Naive B cell (primary cell): ENCODE measurements at places on chromosomes 16 and 17.
A peak's percentile ranks its signal among the peaks of the same experiment; 100 is the strongest.

GRCh38 chr17:61251939-61252865 is 147.4 kb upstream of the TBX2 start:
- H3K27ac ChIP-seq, result no peak overlapping the region
- peak; percentile 43 for DNase-seq
- no peaks in the 10 kb centered on the region for H3K27me3 ChIP-seq
- H3K36me3 ChIP-seq, result no peaks in the 10 kb centered on the region
- H3K4me3 ChIP-seq, result no peak overlapping the region

DNA sequence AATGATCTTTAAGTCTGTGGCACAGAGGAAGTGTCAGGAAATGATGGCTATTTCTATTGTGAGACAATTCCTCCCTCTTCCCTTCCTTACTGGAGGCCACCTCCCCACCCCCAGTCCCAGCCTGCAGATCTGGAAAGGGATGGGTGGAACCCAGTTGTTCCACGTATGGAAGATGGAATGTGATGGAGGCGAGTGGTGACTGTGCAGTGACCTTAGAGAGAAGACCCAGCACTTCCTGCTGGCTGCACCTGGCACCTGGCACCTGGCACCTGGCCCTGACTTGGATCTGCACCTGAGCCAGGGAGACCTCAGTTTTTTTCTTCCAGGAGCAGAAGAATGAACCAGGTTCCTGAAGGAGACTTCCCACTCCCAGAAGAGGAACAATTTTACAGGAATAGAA is 33.0 kb upstream of the TMC5 start:
- H3K36me3 ChIP-seq, result no peaks in the 10 kb centered on the region
- H3K4me1 ChIP-seq, result no peaks in the 10 kb centered on the region
- H3K27me3 ChIP-seq, result peaks cover 29% of the 10 kb centered on the region
- H3K27ac ChIP-seq, result no peak overlapping the region
- no peak for DNase-seq

DNA sequence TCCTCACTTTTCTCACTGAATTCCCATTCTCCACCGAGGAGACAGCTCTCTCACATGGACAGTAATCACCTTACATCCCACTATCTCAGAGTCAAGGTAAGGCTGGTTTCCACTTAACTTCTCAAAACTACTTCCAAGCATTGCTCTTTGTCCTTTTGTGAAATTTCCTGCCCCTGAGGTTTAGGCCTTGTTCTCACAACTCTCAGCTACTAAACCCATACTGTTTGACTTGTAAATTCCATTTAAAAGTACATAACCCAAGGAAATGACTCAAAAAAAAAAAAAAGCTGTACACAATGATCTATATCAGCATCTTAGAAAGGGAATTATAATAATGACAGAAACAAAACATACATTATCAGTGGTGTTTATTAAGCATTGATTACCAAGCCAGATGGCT is 8.8 kb downstream of the CDC27 start:
- no peak overlapping the region for H3K27ac ChIP-seq
- peaks cover 41% of the 10 kb centered on the region for H3K4me1 ChIP-seq
- peaks cover 17% of the 10 kb centered on the region for H3K36me3 ChIP-seq
- no peaks in the 10 kb centered on the region for H3K27me3 ChIP-seq
- no peak overlapping the region for H3K4me3 ChIP-seq
- DNase-seq, result no peak

- no peaks in the 10 kb centered on the region for H3K4me1 ChIP-seq
- H3K36me3 ChIP-seq, result peaks cover 17% of the 10 kb centered on the region
- DNase-seq, result no peak
- no peak overlapping the region for H3K27ac ChIP-seq
- no peak overlapping the region for H3K4me3 ChIP-seq
Measured at GRCh38 chr16:56817938-56818337, 47.1 kb upstream of the SLC12A3 start.

DNA sequence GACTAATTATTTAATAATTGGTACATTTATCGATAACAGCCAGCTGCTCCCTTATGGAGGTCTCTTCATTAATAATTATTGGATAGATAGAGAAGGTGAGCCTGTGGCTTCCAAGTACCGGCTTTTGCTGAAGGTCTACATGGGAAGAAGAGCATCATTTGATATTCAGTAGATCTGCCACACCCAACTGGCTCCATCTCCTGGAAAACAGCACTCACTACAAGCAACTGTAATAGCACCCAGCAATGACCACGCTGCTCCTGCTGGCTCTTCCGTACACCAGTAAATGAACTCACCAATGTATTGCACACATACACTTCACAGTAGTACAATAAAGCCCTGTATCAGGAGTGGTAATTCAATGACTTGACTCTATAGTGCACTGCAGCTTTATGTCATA is 19.5 kb downstream of the MARVELD3 start:
- H3K36me3 ChIP-seq, result peaks cover 12% of the 10 kb centered on the region
- DNase-seq, result no peak
- H3K4me1 ChIP-seq, result no peaks in the 10 kb centered on the region
- no peak overlapping the region for H3K4me3 ChIP-seq
- no peaks in the 10 kb centered on the region for H3K27me3 ChIP-seq

- H3K27me3 ChIP-seq, result no peaks in the 10 kb centered on the region
- peaks cover 40% of the 10 kb centered on the region for H3K4me1 ChIP-seq
- peak overlapping the region; percentile 98 for H3K27ac ChIP-seq
- peaks cover 22% of the 10 kb centered on the region for H3K36me3 ChIP-seq
- peak overlapping the region; percentile 91 for H3K4me3 ChIP-seq
Measured at GRCh38 chr17:50149417-50150353, 792 bp downstream of the PPP1R9B start.

- DNase-seq, result no peak
- H3K27me3 ChIP-seq, result peaks cover 9% of the 10 kb centered on the region
- H3K4me3 ChIP-seq, result no peak overlapping the region
- no peak overlapping the region for H3K27ac ChIP-seq
- no peaks in the 10 kb centered on the region for H3K36me3 ChIP-seq
Measured at GRCh38 chr16:56551796-56552738, 12.8 kb upstream of the MT4 start.

GRCh38 chr17:34245351-34245905 is 9.7 kb upstream of the CCL2 start:
- H3K36me3 ChIP-seq, result no peaks in the 10 kb centered on the region
- peaks cover 10% of the 10 kb centered on the region for H3K4me1 ChIP-seq
- H3K27me3 ChIP-seq, result no peaks in the 10 kb centered on the region
- no peak overlapping the region for H3K27ac ChIP-seq
- no peak for DNase-seq

- H3K4me1 ChIP-seq, result peaks cover 38% of the 10 kb centered on the region
- H3K36me3 ChIP-seq, result peaks cover 18% of the 10 kb centered on the region
- H3K27ac ChIP-seq, result peak overlapping the region; percentile 23
- no peak for DNase-seq
- H3K4me3 ChIP-seq, result no peak overlapping the region
Measured at GRCh38 chr17:82879241-82879640, 39.4 kb upstream of the ZNF750 start.

- H3K36me3 ChIP-seq, result no peaks in the 10 kb centered on the region
- no peak overlapping the region for H3K27ac ChIP-seq
- H3K4me1 ChIP-seq, result peaks cover 9% of the 10 kb centered on the region
- DNase-seq, result no peak
Measured at GRCh38 chr16:85637808-85638647, 24.9 kb downstream of the GSE1 start.

DNA sequence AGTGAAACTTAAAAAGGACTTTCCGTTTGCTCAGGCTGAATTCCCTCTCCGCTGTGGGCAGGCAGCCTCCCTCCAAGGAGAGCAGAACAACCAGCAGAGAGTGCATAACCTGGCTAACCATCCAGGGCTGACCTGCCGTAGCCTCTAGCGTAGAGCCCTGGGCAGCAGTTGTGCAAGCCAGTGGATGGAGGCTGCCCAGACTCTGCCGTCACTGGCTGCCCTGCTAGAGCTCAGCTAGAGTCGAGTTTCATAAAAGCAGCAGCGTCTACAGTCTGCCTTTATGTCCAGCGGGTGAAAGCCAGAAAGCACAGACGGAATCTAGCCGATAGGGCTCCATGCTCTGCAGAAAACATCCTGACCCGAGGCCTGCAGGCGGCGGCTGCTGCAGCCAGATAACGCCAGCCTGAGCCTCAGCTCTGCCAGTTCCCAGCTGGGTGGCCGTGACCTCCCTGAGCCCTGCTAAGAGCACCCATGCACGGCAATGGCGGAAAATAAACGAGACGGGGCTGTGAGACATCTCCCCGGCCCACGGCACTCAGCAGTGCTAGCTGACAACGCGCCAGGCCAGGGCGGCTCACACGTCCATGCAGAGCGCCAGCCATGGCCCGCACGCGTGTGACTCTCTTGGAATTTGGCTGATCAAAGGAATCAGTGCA is 231.3 kb downstream of the ENGASE start:
- H3K4me1 ChIP-seq, result peaks cover 15% of the 10 kb centered on the region
- no peak for DNase-seq
- no peak overlapping the region for H3K4me3 ChIP-seq
- H3K36me3 ChIP-seq, result no peaks in the 10 kb centered on the region
- H3K27ac ChIP-seq, result no peak overlapping the region

GRCh38 chr17:50214976-50215760 is 13.7 kb upstream of the COL1A1 start:
- H3K36me3 ChIP-seq, result no peaks in the 10 kb centered on the region
- no peak for DNase-seq
- peaks cover 11% of the 10 kb centered on the region for H3K4me1 ChIP-seq
- H3K4me3 ChIP-seq, result no peak overlapping the region
- no peak overlapping the region for H3K27ac ChIP-seq
- H3K27me3 ChIP-seq, result peaks cover 10% of the 10 kb centered on the region

DNA sequence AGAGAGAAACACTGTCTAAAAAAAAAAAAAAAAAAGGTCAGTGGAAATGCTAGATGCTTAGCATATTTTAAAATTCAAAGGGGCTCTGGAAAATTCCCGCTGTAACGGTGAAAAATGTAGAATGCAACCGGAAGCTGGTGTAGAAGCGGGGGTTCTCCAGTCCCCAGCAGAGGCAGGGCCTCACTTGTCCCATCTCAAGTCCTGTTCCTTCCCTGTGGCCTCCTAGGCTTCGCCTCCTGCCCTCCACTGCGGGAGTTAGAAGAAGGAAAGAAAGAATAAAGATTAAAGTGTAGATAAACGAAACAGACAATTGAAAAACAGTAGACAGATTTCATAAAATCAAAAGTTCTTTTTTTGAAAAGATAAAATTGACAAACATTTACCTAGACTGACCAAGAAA is 14.8 kb upstream of the ZNF287 start:
- H3K36me3 ChIP-seq, result no peaks in the 10 kb centered on the region
- H3K27me3 ChIP-seq, result peaks cover 82% of the 10 kb centered on the region
- H3K4me1 ChIP-seq, result peaks cover 12% of the 10 kb centered on the region
- H3K27ac ChIP-seq, result no peak overlapping the region
- H3K4me3 ChIP-seq, result peak overlapping the region; percentile 80

DNA sequence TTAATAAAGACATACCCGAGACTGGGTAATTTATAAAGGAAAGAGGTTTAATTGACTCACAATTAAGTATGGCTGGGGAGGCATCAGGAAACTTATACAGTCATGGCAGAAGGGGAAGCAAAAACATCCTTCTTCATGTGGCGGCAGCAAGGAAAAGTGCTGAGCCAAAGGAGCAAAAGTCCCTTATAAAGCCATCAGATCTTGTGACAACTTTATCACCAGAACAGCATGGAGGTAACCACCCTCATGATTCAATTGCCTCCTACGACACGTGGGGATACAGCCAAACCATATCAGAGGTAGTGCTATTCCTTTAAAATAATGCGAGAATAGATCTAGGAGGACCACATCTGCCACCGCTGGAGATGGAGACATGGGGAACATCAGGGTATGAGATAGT is 9.0 kb downstream of the C16orf54 start:
- peaks cover 63% of the 10 kb centered on the region for H3K4me1 ChIP-seq
- H3K36me3 ChIP-seq, result peaks cover 8% of the 10 kb centered on the region
- H3K27me3 ChIP-seq, result no peaks in the 10 kb centered on the region
- H3K27ac ChIP-seq, result no peak overlapping the region
- H3K4me3 ChIP-seq, result peak overlapping the region; percentile 64

DNA sequence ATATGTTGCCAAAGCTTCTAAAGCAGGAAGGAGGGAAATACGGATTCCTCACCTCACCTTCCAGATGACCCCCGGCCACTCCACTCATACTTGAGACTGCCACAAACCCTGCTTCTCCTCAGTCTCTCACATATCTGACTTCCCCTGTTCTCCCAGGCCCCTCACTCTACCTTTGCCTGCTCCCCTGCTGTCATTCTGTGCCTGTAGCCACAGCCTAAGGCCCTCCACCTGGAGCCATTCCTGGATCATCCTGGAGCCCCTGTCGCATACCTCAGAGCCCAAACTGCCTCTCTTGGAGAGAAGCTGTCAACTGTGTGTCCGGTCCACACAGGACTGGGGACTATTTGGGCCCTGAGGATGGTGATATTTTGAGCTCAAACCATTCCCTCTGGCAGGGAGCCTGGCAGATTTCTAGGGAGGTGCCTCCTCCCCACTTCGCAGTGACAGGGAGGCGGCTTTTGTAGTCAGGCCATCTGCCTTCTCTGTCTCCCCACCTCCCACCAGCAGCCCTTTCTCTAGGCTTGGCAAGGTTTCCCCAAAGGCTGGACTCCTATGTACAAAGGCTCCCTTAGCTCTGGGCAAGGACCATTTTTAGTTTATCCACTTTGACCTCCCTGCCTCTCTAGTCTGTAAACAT is 2.3 kb upstream of the MED24 start:
- H3K4me3 ChIP-seq, result no peak overlapping the region
- peaks cover 15% of the 10 kb centered on the region for H3K4me1 ChIP-seq
- no peak for DNase-seq
- no peaks in the 10 kb centered on the region for H3K36me3 ChIP-seq
- no peak overlapping the region for H3K27ac ChIP-seq
- peaks cover 3% of the 10 kb centered on the region for H3K27me3 ChIP-seq

DNA sequence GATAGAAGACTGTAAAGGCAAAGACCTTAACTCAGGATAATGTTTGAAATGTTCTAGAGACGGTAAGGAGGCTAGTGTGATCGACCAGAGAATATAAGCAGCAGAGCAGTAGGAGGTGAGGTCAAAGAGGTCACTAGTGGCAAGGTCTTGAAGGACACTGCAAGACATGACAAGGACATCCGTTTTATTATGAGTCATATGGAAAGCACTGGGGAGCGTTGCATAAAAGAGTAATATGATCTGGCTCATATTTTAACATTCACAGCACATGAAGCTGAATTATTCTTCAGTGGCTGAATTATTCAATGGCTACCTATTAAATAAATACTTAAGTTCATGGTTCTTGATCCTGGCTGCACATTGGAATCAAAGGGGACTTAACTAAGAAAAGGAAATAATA is 123.7 kb downstream of the SOX9 start:
- no peak for DNase-seq
- no peak overlapping the region for H3K27ac ChIP-seq

DNA sequence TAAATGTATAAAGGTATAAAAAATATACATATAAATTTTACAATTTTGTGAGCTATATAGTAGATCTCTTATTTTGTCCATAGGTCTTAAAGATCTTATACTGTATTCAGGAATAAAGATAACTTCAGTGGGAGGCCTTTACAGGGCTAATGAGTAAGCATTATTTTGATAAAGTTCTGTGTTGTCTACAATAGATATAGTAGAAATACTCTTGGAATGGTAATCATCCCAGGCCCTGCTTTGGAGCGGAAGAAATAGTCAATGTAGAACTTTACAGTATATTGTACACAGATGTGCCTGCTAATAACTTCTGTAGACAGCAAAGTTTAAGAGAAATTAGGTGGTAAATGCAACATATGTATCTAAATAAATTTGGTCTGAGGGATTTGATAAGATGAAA is 42.6 kb downstream of the TENT4B start:
- H3K36me3 ChIP-seq, result no peaks in the 10 kb centered on the region
- DNase-seq, result no peak
- peaks cover 38% of the 10 kb centered on the region for H3K4me1 ChIP-seq
- no peak overlapping the region for H3K27ac ChIP-seq
- H3K4me3 ChIP-seq, result peak overlapping the region; percentile 79
